ENCODE measurements at places on chromosomes 7 and 10. TPM values are rescaled to one million over a fixed set of nuclear protein-coding genes. Genes with fewer than 3 reads are reported as not detected.
A peak's percentile ranks its signal among the peaks of the same experiment; 100 is the strongest.

- H3K27ac ChIP-seq = no peak overlapping the region
- H3K27me3 ChIP-seq = no peaks in the 10 kb centered on the region
- H3K4me1 ChIP-seq = no peaks in the 10 kb centered on the region
- no peak for DNase-seq
- no peaks in the 10 kb centered on the region for H3K36me3 ChIP-seq
Measured at GRCh38 chr10:44023517-44023916, 361.4 kb downstream of the CXCL12 start.

DNA sequence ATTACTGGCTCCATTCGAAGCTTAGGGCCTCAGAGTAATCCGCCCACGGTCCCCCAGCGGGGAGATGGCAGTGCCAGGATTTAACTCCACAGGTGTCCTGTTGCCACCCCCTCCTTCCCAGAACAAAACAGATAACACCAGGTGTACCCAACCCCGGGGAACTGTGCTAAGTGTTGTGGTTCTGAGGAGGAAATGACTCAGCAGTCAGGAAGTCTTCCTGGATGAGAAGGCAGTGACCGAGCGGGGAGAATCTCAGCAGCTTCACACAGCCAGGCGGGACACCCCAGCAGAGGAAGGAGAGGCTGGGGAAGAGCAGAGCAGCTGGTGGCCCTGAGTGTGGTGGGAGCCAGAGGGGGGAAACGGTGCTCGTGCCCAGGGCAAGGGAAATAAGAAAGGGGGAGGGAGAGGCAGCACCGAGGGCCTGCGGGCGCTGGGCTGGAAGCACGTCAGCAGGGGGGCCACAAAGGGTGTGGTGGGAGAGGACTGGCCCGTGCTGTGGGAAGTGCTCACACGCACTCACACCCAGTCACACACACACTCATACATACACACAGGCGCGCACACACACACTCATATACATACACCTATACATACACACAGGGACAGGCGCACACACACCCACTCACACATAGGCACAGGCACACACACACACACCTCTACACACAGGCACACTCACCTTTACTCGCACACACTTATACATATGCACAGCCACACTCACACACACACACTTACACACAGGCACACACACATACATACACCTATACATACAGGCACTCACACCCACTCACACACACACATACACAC is 59.8 kb upstream of the CHST15 start:
- H3K27me3 ChIP-seq = no peaks in the 10 kb centered on the region
- peaks cover 52% of the 10 kb centered on the region for H3K4me1 ChIP-seq
- H3K4me3 ChIP-seq = no peak overlapping the region
- DNase-seq = peak; percentile 81
- no peaks in the 10 kb centered on the region for H3K36me3 ChIP-seq

Gene ABCB4
- not detected for total RNA-seq

Gene ZNF12
- total RNA-seq = 28.8 TPM

Gene HGF
- total RNA-seq = 11.7 TPM

DNA sequence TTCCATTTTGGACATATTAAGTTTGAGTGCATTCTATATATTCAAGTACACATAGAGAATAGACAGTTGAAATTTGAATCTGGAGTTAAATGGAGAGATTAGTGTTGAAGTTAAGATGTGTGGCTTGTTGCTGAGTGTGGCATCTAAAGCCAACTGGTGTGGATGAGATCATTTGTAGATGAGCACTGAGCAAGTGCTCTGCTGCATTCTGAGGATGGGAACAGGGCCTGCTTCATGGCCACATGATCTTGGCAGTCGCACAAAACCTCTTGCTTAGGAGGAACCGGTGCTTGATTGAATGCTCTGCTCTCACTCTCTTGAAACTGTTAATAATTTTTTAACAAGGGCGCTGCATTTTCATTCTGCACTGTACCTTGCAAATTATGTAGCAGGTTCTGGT is 62.0 kb downstream of the EPDR1 start:
- H3K4me3 ChIP-seq = no peak overlapping the region
- DNase-seq = no peak
- no peaks in the 10 kb centered on the region for H3K27me3 ChIP-seq
- no peaks in the 10 kb centered on the region for H3K36me3 ChIP-seq

Gene CPED1
- total RNA-seq = 69.5 TPM

DNA sequence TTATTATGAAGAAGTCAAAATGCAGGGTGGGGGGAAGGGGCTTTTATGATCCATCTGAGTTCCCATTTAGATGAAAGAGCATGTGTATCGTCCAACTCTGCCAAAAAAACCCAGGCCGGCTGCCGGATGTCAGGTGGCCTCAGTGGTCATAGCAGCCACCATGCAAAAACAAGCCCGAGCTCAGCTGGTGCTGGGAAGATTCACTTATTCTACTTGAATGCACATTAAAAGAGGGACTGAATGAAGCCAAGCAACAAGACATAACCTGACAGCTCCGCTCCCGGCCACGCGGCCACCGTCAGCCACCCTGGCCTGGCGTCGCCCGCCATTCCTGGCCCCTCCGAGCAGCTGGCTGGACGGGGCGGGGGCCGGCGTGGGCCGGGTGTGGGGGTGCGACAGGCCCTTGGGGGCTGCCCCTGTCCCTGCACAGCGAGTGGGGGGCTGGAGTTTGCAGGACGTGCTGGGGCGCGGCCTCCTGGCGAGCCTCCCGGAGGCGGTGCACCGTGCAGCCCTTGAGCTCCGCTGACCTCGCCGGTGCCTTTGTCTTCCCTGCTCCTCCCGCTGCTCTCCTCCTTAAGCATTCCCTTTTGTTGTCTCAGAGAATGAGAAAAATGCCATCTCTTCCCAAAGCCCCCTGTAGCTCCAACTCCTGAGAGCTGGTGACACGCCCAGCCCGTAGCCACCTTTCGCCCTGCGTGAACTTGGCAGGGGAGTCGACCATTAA is 67.8 kb downstream of the EBF3 start:
- no peaks in the 10 kb centered on the region for H3K4me1 ChIP-seq

DNA sequence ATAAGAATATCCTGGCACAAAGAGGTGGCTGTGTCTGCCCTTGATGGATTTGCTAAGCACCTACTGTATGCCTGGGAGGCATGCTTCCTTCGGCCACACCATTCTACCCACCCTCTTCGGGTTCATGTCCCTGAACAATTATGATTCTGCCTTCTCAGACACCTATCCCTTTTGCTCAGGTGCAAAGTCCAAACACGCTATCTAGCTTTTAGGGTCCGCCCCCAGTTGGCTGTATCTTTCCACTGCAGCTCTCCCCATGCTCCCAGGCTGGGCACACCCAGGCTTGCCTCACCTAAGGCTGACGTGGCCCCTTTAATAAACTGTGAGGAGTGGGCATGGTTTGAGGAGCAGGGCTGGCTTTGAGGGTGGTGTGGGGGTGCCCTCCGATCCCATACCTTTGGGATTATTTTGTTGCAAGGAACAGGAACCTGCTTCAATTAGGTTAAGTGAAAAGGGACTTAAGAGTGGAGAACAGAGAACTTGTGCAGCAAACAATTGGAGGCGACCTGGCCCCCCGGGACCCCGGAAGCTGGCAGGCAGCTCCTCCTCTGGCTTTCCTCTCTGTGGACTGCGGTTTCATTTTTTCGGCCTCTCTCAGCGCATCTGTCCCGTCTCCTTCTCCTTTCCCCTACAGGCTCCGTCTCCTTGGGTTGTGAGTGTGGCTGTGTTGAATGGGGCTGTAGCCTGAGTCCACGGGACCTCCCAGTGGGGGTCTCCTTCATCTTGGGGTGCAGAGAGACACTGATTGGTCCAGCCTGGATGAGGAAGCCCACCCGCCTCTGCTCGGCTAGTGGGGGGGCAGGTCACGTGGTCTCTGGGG is 3.8 kb downstream of the CLIP2 start:
- H3K27ac ChIP-seq = peak overlapping the region; percentile 71
- H3K4me1 ChIP-seq = peaks cover 13% of the 10 kb centered on the region

DNA sequence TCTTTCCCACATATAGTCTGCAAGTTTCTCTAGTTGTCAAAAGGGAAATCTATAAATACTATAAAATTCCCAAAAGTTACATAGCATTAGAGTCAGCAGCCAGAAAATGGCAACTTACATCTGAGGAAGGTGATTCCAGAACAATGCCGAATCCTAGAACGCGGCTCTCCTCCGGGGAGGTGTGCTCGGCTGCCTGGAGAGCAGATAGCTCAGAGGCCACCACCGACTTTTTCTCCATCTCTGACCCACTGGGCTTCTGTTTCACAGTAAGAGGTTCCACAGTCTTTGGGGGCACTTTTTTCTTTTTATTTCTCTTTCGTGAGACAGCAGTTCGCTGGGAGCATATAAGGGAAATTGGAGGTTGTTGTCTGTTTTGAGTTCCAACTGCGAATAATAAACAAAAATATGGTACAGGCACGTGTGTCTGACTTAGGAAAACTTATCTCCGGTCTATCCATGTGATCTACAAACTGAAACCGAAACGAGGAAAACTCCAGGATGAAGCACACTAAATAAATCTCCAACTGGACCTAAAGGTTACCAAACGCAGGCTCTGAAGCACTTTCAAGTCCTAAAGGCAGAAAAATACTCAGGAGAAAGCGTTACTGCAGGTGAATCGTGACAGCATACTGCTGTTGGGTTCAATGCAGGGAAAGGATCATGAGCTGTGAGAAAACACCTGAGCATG is 36.2 kb downstream of the BEND7 start:
- no peak for DNase-seq
- H3K4me1 ChIP-seq = no peaks in the 10 kb centered on the region
- no peaks in the 10 kb centered on the region for H3K27me3 ChIP-seq
- no peak overlapping the region for H3K4me3 ChIP-seq

DNA sequence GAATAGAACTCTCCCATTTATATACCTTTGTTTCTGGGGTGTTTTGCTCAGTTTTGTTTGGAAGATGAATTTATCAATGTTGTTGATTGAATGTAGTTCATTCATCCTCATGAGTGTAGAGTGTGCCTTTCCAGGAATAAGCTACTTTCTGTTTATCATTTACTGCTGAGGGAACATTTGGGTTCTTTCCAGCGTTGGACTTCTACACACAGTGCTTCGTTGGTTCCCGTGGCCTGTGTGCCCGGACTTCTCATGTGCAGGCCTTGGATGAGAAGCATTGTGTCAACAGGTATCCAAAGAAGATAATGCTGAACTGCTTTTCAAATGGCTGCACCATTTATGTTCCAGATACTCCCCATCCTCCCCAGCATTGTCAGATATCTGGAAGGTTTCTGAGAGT is 107.6 kb upstream of the TNS3 start:
- no peak for DNase-seq
- no peaks in the 10 kb centered on the region for H3K27me3 ChIP-seq
- H3K36me3 ChIP-seq = no peaks in the 10 kb centered on the region
- H3K4me1 ChIP-seq = peaks cover 28% of the 10 kb centered on the region
- peak overlapping the region; percentile 77 for H3K27ac ChIP-seq

GRCh38 chr10:129899276-129900130 is 64.6 kb downstream of the EBF3 start:
- no peak overlapping the region for H3K27ac ChIP-seq
- H3K36me3 ChIP-seq = no peaks in the 10 kb centered on the region
- H3K27me3 ChIP-seq = no peaks in the 10 kb centered on the region
- H3K4me3 ChIP-seq = no peak overlapping the region

GRCh38 chr7:98250789-98251188 is 1.2 kb downstream of the TECPR1 start:
- H3K27me3 ChIP-seq = no peaks in the 10 kb centered on the region
- no peak for DNase-seq
- H3K4me1 ChIP-seq = peaks cover 18% of the 10 kb centered on the region
- H3K36me3 ChIP-seq = no peaks in the 10 kb centered on the region
- H3K4me3 ChIP-seq = no peak overlapping the region

DNA sequence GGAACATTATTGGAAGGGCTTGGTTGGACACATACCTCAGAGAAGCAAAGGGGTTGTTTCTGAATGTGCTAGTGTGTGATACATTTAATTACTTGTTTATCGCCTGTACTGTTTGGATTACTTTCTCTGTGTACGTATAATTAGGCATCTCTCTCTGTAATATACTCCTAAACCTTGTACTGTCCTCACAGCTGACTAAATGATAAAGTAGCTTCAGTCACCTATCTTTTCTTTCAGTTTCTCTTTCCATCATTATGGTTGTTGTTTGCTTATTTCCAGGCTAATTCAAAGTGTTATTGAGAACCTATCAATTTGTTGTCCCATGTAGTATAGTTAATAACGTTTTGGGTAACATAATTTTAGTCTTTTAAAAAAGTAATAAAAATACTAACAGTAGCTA is 34.0 kb downstream of the MXI1 start:
- no peak overlapping the region for H3K4me3 ChIP-seq
- no peaks in the 10 kb centered on the region for H3K27me3 ChIP-seq
- no peak overlapping the region for H3K27ac ChIP-seq
- H3K36me3 ChIP-seq = peaks cover 14% of the 10 kb centered on the region
- DNase-seq = no peak

DNA sequence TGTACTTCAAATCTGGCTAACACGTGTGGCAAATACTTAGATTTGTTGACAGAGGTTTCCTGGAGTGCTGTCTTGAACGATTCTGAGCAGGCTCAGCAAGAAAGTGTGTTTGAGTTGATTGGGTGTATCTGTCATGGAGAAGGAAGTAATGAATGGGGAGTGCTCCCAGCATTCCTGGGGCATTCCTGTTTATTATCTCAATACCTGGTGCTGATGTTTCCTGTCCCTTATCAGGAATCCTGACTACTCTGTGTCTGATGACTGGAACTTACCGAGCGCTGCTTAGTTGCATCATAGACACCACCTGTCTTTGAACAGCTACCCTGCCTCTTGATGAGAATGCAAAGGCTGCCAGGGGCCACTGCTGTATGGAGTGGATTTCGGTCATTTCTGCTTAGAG is 41.0 kb upstream of the TMEM248 start:
- H3K4me1 ChIP-seq = no peaks in the 10 kb centered on the region
- no peak overlapping the region for H3K27ac ChIP-seq
- no peaks in the 10 kb centered on the region for H3K27me3 ChIP-seq
- H3K36me3 ChIP-seq = no peaks in the 10 kb centered on the region
- H3K4me3 ChIP-seq = no peak overlapping the region

GRCh38 chr10:120613180-120613579 is 156.2 kb downstream of the PLPP4 start:
- H3K4me3 ChIP-seq = no peak overlapping the region
- DNase-seq = no peak
- H3K27ac ChIP-seq = no peak overlapping the region
- no peaks in the 10 kb centered on the region for H3K36me3 ChIP-seq
- H3K4me1 ChIP-seq = no peaks in the 10 kb centered on the region

- no peaks in the 10 kb centered on the region for H3K27me3 ChIP-seq
- no peak overlapping the region for H3K27ac ChIP-seq
Measured at GRCh38 chr10:101485681-101486554, 102.1 kb downstream of the POLL start.

- H3K4me1 ChIP-seq = peaks cover 19% of the 10 kb centered on the region
- no peak for DNase-seq
- no peaks in the 10 kb centered on the region for H3K36me3 ChIP-seq
- no peak overlapping the region for H3K4me3 ChIP-seq
- H3K27me3 ChIP-seq = no peaks in the 10 kb centered on the region
Measured at GRCh38 chr10:32413513-32413912, 32.4 kb upstream of the CCDC7 start.

- no peak for DNase-seq
- H3K4me1 ChIP-seq = no peaks in the 10 kb centered on the region
- peaks cover 43% of the 10 kb centered on the region for H3K36me3 ChIP-seq
- H3K27ac ChIP-seq = no peak overlapping the region
- H3K27me3 ChIP-seq = no peaks in the 10 kb centered on the region
- H3K4me3 ChIP-seq = no peak overlapping the region
Measured at GRCh38 chr10:133401981-133402725, 8.2 kb downstream of the MTG1 start.

Measured in ascending aorta (tissue), 2 donors.